ENCODE measurements at places on chromosomes 7 and 10.

- DNase-seq = no peak
These were observed 205.8 kb upstream of the GRB10 start for GRCh38 chr7:50988465-50988864.

DNA sequence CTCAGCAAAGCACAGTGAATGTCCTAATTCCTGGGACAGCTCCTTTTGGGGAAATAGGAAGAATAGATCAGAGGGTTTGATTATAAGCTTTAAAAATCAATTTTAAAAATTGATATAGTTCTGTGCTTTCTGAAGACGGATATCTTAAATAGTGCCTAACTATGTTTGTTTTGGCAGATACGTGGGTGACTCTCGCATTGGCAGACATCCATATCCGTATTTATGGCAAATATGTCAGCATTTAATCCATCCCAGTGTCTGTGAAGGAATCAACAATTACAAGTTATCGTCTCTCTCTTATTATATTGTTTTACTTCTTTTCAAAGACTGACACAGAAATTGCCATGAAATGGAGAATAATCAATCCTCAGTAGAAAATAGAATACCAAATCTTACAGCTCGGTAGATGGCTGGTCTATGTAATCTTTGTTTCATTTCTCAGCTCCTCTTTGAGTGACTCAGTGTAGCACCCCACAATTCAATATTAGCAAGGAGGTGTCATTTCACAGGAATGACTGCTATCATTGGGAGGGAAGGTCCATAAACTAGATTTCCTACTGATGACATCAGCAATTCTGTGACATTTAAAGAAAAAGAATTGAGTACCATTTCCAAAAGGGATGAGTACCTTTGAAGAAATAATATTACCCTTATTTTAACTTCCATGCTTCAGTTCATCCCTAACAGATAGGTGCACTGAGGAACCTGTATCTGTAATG, 186.4 kb upstream of the NFE2L3 start:
- no peak for DNase-seq

DNA sequence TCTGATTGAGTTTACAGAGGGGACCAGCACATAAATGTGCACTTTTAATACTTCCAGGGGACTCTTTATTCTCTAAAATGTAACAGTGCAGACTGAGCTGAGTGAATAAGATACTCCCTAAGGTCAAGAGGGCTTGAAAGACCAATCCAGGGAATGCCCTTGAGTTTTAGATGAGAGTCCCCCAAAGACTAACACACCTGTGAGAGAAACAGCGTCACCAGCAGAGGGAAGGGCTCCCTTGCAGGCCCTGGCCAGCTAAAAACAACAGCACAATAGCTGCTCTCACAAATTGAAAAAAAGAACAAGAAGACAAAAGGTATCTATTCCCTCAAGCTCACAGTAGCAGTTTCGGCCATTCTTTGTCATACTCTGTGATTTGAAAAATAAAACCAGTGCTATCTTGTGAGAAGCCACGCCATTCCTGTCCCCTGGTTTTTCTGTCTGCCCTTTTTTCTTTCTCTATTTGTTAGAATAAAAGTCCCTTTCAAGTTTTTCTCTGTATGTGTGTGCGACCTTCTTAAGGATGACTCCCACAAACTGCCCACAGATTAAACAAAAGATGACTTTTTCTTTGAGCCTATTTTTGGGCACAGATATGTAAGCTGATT, 230.4 kb upstream of the BMPER start:
- no peak for DNase-seq

DNA sequence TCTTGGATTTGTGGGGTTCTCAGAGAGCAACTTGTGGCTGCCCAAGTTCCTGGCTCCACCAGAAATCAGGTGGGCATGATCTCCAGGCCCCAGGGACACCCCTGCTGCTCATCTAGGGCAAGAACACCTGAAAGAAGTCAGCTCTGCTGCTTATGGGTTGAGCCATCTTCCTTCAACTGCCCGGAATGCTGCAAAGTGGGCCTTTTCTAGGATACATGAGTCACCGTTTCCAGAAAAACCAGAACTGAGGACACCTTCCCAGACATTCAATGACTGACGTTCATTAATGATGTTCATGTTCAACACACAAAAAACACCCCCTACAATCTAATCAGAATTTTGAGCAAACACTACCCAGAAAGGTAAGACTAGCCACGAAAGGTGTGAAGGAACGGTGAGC, 98.0 kb downstream of the MAD1L1 start:
- no peak for DNase-seq

DNA sequence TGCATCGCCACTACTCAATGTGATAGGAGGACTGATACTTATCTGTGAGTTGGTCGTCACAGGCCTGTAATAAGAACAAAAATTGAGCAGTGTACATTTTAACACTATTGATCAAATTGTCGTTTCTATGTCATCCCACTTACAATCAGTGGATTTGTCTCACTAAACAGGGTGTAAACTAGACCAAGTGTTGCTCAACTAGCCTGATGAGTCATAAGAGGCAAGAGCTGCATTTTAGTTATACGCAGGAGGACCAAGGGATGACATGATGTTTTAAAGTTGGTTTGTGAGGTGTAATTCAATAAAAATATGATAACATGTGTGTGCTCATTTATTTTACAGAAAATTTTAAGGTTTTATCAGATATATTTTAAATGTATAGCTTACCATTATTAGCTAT, 1239.2 kb downstream of the REEP3 start:
- DNase-seq = no peak

DNA sequence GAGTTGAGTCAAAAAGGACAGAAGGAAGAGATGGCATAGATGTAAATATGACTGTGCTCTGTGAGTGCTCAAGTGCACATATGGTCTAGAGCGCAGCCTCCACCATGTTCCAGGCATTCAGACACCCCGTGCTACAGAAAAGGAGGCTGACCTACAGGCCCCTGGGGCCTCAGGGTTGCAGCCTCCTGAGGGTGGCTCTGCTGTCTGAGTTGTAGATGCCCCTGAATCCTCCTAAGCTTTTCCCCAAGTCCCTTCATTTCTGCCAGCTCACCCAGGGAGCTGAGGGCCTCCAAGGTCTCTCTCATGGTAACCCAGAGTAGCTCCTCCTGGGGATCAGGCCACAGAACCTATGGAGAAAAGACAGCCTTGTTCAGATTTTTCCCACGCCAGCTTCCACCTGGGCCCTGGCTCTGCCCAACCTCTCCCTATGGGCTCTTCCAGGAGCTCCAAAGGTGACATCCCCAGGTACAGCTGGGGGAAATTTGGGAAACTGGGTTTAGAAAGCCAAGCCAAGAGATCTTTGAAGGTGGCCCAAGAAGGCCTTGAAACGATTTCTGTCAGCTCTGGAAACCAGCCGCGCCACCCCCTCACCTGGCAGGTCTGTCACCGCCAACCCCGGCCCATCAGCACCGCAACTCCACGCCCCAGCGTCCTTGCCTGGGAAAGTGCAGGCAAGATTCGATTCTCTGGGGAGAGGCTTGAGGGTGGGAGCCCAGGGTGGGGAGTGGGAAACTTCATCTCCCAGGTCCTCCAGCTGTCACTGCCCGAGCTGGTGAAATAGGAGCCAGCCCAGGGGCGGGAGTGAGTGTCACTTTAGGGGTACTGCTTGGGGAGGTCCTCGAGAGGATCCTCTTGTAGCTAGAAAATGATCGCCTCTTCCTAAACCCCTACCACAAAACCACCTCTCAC, 2.4 kb downstream of the ZNF467 start:
- DNase-seq = no peak
